ENCODE measurements at places on chromosomes 16 and 17. TPM values are rescaled to one million over a fixed set of nuclear protein-coding genes. Genes with fewer than 3 reads are reported as not detected.
A peak's percentile ranks its signal among the peaks of the same experiment; 100 is the strongest.

The LGALS9C gene
- 0.07 TPM for total RNA-seq

DNA sequence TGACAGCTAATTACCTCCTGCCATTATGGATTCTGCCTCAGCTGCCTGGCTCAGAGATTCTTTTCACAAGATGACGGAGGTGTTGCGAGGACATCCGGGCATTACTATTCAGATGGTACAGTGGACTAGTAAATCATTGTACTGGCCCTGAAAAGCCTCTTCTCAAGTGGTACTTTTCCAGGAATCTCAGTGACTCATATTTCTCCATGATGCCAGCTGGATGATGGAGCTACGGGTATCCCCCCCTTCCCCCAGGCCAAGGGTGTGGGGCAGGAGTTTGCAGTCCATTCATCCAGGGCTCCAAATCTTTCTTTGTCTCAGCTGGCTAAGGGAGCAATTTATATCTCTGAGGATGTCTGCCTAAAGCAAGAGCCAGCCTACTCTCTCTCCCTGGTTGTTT is 107.7 kb upstream of the GPR139 start:
- DNase-seq, result peak; percentile 17

GRCh38 chr16:54268340-54268739 is 18.2 kb downstream of the IRX3 start:
- no peak for DNase-seq

DNA sequence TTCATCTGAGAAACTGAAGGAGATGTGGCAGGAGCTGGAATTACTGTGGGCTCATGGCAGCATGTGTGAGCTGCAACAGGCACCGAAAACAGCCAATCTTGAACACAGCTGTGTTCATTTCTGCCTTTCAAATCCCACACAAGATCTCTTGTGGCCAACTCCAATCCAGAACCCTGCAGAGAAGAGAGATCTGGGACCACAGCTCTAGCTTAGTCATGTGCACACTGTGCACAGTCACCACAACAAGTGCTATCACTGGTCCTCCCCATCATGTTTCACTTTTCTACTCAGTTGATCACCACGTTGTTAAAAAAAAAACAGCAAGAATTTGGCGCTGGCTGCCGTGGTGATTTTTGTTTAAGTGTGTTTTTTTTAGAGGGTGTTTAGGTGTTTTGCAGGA is 254.5 kb upstream of the ELAC2 start:
- no peak for DNase-seq

DNA sequence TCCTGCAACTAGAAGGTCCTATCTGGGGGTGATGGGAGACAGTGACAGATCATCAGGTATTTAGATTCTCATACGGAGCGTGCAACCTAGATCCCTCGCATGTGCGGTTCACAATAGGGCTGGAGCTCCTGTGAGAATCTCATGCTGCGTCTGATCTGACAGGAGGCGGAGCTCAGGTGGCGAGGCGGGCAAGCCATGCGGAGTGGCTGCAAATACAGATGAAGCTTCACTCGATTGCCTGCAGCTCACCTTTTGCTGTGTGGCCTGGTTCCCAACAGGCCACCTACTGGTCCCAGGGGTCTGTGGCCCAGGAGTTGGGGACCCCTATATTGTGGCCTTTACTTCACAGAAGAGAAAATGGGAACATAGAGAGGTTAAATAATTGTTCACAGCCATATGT is 200.4 kb downstream of the IRF8 start:
- DNase-seq, result no peak

- DNase-seq, result peak; percentile 74
These were observed at the start of gene HOXB2 for GRCh38 chr17:48545022-48545375. HOXB2 (minus strand) TSS chr17:48545109; CDS start chr17:48544911, 198 bp downstream.

GRCh38 chr16:4015275-4016004 is 100.8 kb downstream of the ADCY9 start:
- DNase-seq, result peak; percentile 53

DNA sequence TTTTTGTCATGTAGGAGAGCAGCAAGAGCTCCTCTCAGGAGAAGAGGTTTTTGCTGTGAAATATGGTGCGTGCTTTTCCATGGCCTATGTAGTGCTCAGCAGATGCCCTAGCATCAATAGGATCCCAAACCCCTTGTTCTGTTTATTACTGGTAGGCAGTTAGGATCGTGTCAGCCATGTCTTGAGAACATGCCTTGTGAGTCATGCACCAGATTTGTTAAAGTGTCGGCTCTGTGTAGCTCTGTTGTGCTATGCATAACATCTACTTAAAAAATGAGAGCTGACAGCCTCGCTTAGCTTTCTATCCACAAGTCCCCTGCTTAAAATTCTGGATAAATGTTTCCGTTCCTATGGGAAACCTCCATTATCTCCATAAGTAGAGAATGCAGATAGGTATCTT is 4.4 kb upstream of the EIF4A3 start:
- no peak for DNase-seq

GRCh38 chr17:11589716-11590115 is 8.6 kb upstream of the DNAH9 start:
- no peak for DNase-seq

DNA sequence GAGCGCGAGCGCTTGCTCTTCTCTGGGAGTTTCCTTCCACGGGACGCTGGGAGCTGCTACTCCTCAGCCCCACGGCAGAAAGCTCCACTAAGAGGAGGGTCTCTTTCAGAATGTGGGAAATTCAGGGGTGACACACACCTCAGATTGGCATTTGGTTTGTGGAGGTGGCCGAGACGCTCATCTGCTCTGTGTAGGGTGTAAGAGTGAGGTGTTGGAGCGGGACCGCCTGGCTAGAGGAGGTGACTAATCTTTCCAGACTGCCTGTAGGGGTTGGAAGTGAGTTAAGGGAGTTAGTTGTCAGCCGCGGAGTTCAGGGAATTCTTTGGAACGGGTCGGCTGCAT is 735 bp downstream of the PSMD11 start:
- DNase-seq, result peak; percentile 75

DNA sequence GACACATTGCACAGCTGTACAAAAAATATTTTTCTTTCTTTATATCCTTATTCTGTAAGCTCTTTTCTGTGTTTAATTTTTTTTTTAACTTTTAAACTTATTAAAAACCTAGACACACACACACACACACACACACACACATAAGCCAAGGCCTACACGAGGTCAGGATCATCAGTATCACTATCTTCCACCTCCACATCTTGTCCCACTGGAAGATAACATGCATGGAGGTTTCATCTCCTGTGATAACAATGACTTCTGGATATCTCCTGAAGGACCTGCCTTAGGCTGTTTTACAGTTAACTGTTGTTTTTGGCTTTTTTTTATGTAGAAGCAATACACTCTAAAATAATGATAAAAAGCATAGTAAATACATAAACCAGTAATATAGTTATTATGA is 71.2 kb downstream of the TNRC6C start:
- no peak for DNase-seq

Measured in M059J (cell line).